ENCODE measurements at places on chromosomes 6 and 20.

DNA sequence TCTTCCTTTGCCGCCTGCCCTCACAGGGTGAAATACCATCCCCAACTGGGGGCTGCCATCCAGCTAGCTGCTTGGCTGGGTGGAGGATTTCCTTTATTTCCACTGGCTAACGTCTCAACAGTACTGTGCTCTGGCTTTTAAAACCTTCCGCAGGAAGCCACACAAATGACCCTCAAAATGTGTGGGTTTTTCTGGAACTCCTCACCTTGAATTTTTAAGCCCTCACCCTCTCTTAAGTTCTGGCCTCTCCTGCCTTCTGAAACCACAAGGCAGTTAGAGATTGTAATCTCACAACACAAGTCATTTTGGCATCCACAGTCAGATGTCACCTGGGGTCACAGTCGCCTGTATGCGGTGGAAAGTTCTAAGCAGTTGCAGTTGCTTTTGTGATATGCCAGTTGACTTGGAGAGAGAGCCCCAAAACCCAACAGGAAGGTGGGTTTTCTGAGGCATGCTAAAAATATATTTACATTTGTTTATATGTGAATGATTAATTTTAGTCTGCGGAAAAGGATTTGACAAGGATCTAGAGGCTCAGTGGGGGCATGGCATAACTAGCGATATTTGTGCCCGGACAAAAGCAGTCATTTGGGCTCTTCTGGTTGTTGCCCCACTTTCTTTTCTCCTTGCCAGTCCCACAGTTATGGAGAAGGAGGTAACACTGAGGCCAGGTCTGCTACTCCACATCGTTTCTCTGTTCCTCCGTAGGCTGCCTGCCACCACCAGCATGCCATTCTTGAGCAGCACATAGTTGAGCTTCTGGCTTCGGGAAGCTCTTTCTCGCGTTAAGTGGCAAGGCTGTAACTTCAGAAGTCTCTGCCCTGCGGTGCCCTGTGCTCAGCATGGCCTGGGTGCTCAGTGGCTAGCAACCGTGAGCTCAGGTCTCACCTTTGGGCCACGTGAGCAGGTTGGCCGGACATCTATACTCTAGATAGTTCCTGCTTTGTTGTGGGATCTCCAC lies 335.3 kb downstream of the CD83 start:
- peak; percentile 37 for DNase-seq

- DNase-seq = no peak
Observed at GRCh38 chr6:26225848-26226578, 138.8 kb downstream of the HFE start.

DNA sequence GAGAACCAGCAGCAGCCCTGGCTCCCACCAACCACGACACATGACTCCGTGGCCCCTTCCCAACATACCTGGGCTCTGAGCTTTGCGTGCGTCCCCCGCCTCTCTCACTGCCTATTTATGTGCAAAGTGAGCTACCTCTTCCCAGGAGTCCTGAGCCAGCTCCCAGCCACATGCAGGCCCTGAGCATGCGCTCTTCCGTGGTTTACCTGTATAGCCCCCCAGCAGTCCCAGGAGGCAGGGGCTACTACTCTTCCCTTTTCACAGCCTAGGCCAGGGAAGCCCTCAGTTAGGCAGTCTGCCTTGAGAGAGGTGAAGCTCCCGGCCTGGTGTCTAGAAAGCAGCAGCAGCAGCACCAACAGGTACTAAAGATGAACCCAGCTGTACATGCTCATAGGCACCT lies 114.8 kb upstream of the CDYL start:
- DNase-seq = no peak

- DNase-seq = no peak
Observed at GRCh38 chr6:157314705-157315321, 8.5 kb downstream of the TMEM242 start.

DNA sequence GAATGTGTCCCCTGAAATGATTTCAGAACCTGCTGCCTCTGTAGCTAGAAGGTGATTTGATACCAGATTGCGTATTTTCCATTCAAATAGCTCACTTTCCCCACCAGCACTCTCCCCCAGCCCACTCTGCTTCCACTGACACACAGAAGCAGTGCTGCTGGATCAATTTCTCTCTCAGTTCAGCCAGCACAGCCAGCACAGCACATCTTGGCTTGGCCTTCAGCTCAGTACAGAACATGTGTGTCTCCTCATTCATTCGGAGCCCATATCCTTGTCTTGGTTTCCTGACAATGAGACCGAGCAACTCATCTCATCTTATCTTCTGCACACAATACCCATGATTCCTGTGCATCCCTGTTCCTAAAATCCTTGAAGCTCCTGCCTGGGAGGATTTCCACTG lies 33.8 kb upstream of the CD83 start:
- no peak for DNase-seq

- DNase-seq = no peak
Observed at GRCh38 chr6:81865712-81866111, 113.2 kb upstream of the TENT5A start.

- DNase-seq = no peak
Observed at GRCh38 chr20:58633161-58634053, 17.7 kb upstream of the STX16 start.

DNA sequence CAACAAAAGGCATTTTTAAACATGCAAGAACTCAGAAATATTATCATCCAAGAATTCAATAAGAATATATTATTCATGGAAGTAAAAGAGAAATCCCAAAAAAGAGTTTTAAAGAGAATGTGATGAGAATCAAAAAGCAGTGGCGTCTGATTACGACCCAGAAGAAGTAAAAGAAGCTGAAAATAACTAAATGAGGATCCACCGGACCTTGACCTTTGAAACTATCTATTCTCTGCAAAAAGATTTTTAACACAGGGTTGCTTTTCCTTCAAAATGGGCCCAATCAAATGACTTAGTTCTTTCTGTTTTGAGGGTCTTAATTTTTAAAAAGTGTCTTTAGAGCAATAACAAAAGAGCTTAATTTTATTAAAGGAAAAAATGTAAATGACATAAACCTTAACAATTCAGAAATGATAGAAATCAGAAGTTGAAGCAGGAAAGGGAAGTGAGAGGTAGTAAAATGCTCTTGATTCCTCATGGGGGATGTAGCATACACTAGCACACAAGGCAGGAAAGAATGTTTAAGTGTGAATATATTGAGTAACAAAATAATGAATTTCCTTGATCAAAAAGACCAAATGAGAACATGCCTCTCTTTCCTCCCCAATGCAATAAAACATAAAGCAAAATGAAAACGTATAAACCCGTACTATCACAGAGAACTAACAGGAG lies 223.1 kb upstream of the PRDM1 start:
- no peak for DNase-seq

GRCh38 chr6:33877982-33878535 lies 74.3 kb upstream of the MLN start:
- DNase-seq = no peak

- no peak for DNase-seq
Observed at GRCh38 chr20:57605878-57606277, 14.3 kb downstream of the ZBP1 start.

GRCh38 chr6:133894795-133895358 lies 6.0 kb downstream of the TCF21 start:
- DNase-seq = no peak

DNA sequence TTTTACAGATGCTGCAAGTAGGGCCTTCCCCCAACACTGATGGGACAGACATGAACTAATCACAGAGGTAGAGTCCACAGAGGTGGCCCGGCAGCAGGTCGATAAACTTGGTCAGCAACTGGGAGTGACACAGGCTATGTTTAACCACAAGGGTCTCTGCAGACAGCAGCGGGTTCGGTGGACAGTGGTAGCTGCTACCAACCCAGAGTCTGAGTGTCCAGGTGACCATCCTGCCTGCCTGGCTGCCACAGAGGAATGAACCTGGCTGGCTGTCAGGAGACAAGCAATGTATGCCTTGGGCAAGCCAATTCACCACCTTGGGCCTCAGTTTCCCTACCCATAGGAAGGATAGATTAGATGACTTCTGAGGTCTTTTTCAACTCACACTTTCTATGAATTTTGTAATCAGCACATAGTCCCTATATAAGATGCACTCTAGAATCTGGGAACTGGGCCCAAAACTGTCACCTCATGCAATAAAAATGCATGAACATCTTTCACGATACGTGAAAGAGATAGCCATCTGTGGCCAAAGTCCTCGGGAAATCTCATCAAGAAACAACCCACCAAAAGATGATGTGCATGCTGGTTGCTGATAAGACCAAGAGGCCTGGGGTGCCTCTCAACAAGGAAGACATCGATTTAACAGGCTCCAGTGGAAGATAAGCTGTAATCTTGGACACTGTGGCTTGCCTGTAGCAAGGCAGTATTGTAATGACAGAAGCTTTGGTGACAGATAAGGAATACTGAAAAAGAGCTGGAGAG lies 30.5 kb downstream of the MDGA1 start:
- DNase-seq = no peak

DNA sequence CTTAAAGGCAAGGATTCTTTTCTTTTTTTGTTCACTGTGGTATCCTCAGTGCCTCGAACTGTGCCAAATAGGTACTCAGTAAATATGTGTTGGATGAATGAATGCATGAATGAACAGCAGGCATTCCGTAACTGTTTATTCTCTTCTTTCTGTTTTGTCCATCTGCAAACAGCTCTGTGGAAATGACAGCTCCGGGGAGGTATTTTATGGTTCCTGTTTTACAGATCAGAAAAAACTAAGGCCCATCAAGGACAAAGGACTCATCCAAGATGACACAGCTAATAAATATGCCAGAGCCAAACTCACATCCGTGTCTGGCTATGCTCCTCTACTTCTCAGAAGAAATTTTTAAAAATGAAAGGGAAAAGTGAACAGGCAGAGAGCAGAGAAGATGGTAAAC lies 21.0 kb downstream of the JPH2 start:
- DNase-seq = no peak

DNA sequence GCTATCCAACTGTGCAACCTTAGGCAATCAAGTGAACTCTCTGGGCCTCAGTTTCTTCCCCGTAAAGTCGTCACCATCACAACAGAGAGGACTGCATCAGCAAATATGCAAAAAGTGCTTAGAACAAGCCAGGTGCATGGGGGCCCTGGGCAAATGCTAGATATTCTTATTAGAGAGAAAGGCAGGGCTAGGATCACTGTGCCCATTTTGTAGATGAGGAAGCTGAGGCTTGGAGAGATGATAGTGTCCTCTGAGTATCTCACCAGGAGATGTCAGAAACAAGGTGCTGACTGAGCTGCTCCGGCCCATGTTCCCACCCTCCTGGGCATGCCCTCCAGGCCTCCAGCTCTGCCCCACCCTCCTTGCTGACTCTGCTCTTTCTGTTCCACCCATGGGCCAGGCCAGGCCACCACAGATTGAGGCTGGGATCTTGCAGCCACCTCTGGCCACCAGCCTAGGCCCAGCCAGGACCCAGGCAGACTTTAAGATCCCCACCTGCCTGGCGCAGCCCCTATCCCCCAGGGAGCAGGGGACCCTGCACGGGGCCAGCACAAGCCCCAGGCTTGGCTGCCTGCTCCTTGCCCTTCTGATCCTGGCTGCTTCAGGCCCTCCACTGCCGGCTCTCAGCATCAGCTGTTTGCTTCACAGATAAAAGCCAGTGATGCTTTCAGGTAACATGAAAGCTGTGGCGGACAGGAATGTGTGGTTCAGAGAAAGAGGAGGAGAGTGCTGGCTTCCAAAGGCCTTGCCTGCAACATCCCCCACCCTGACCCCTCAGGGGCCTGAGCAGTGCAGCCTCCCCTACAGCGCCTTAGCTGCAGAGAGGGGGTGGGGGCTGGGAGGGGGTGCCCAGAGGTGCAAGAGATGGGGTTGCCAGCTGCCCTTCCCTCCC lies 47.6 kb downstream of the GRM4 start:
- DNase-seq = no peak

DNA sequence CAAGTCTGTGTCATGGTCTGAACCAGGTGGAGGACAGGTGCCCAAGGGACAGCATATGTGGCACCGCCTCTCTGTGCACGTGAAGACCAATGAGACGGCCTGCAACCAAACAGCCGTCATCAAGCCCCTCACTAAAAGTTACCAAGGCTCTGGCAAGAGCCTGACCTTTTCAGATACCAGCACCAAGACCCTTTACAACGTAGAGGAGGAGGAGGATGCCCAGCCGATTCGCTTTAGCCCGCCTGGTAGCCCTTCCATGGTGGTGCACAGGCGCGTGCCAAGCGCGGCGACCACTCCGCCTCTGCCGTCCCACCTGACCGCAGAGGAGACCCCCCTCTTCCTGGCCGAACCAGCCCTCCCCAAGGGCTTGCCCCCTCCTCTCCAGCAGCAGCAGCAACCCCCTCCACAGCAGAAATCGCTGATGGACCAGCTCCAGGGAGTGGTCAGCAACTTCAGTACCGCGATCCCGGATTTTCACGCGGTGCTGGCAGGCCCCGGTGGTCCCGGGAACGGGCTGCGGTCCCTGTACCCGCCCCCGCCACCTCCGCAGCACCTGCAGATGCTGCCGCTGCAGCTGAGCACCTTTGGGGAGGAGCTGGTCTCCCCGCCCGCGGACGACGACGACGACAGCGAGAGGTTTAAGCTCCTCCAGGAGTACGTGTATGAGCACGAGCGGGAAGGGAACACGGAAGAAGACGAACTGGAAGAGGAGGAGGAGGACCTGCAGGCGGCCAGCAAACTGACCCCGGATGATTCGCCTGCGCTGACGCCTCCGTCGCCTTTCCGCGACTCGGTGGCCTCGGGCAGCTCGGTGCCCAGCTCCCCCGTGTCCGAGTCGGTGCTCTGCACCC lies 109.5 kb upstream of the RAB32 start:
- DNase-seq = no peak

DNA sequence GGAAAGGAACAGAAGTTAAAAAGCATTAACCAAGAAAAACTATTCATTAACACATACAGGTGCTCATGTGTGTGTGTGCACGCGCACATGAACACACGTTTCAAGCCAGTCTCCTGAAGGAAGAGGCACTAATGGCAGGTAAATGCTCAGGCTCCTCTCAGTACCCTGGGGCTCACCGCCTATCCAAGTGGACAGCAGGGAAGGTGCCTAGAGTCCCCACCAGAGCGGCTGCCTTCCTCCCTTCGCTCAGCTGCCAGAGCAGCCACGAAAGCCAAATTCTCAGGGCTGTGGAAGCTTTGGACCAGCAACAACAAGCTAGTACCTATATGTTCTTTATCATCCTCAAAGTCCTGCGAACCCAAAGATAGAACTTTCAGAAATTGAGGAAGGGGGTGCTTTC lies 42.6 kb downstream of the PLCG1 start:
- no peak for DNase-seq

GRCh38 chr6:76772951-76773350 lies 690.3 kb downstream of the HTR1B start:
- DNase-seq = no peak

GRCh38 chr6:145453376-145453775 lies 281.9 kb downstream of the EPM2A start:
- no peak for DNase-seq

GRCh38 chr6:166400181-166400580 lies 17.4 kb upstream of the MPC1 start:
- no peak for DNase-seq

GRCh38 chr6:137978252-137978896 lies 111.3 kb downstream of the TNFAIP3 start:
- DNase-seq = no peak

DNA sequence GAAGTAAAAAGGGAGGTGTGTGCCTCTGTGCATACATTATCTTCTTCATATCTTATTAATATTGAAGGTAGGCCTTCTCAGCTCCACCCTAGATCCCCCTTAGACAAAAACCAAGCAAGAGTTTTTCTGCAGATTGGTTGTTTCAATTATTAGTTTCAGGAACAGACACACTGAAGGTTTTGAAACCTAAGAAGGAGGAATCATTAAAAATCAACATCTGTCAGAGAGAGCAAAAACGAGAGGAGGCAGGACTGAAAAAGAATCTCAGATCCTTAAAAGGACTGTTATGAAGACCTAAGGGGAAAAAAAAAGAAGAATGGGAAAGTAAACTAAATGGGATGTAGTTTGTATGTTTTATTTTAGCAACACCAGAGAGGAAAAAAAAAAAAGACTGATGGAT lies 560.8 kb upstream of the JAG1 start:
- DNase-seq = no peak
